ENCODE measurements at places on chromosomes 12 and 14.

GRCh38 chr14:32567543-32568384 lies 238.7 kb downstream of the AKAP6 start:
- DNase-seq: no peak

- no peak for DNase-seq
Observed at GRCh38 chr12:47813511-47814196, 6.0 kb downstream of the HDAC7 start.

- DNase-seq: no peak
Observed at GRCh38 chr14:23347406-23348296, 5.0 kb downstream of the SLC22A17 start.

- DNase-seq: no peak
Observed at GRCh38 chr14:86243158-86243557, 713.2 kb downstream of the FLRT2 start.

DNA sequence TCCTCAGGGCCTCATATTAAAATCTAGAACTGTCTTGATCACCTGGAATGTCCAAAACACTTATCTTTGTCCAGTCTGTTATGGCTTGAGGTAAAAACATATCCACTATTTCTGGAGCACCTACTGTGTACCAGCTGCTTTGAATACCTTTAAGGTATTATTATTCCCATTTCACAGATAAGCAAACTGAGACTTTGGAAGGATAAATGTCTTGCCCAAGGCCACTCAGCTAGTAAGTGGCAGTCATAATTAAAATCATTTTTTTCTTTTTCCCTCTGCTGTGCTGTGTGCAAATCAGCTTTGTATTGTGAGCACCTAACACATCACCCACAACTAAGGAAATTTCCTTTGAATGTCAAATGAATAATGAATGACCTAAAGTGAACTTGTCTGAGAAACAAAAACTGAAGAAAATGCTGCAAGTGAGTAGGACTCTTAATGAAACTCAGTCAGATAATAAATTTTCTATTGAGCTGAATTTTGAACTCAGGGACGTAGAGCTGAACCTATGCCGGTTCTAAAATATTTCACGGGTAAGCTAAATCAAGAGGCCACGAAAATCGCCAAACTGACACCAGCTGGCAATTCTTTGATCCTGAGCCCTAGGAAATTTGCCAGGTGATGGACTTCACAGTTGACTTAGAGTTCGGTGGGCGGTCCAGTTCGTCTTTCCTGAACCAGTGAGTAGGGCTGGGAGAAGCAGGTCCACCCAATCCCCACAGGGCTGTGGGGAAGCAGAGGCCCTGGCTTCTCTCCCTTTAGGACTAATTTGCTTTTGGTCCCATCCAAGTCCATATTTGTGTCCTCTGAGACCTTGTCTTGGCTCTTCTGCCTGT lies 159.7 kb upstream of the PWP1 start:
- DNase-seq: no peak

GRCh38 chr12:57012600-57013465 lies 3.5 kb downstream of the TAC3 start:
- no peak for DNase-seq

GRCh38 chr12:2126676-2127406 lies 74.1 kb downstream of the CACNA1C start:
- no peak for DNase-seq

DNA sequence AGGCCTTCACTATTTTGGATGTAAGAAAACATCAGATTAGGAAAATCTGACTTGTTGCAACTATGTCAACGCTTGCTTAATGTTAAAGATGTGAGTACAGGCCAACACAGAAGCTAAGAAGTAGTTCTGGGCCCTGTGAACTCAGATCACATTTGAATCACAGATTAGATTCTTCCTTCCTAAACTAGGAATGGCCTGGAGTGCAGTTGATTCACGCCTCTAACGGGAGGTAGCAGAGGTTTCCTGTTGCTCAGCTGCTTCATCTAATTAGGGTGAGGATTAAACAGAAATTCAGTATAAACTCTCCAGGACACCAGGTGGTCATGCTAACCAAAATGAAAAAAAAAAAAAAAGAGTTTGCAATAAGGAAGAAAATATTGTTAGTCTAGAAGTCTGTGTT lies 314.3 kb downstream of the TRHDE start:
- DNase-seq: peak; percentile 84

GRCh38 chr12:27515671-27516070 lies 8.3 kb upstream of the PPFIBP1 start:
- DNase-seq: no peak

DNA sequence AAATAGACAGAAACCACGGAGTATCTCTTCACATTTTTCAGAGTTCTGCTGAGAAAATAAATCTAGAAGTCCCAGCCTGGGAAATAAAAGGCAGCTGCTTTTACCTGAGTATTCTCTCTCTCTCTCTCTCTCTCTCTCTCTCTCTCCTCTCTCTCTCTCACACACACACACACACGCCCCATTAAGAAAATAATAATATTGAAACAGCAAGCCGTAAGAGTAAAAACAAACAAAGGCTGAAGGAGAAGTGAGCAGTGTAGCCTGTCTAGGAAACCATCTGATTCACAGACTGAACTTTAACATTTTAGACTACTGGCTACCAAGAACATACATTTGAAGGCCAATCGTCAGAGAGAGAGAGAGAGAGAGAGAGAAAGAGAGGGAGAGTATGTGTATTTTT lies 8.4 kb downstream of the PTHLH start:
- DNase-seq: no peak

GRCh38 chr12:46763230-46763629 lies 62.6 kb downstream of the SLC38A4 start:
- DNase-seq: no peak

GRCh38 chr12:57622293-57623245 lies 10.4 kb downstream of the B4GALNT1 start:
- DNase-seq: no peak

DNA sequence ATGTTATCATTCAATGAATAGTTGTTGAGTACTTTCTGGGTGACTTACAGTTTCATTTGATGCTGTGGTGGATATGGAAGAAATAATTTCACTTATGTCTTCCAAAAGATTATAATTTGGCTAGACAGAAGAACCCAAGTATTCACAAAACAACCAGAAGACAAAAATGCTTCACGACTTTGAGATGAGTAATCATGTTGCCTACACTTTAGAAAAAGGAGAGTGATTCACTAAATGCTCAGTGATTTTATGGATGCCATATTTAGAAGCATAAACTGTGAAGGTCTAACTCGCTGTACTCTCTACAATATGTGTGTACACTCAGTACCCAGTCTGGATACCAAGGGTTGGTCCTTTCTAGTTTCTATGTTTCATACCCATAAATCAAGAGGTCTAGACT lies 101.3 kb upstream of the E2F7 start:
- no peak for DNase-seq

- DNase-seq: no peak
Observed at GRCh38 chr12:100699209-100699608, 95.4 kb upstream of the ANO4 start.

DNA sequence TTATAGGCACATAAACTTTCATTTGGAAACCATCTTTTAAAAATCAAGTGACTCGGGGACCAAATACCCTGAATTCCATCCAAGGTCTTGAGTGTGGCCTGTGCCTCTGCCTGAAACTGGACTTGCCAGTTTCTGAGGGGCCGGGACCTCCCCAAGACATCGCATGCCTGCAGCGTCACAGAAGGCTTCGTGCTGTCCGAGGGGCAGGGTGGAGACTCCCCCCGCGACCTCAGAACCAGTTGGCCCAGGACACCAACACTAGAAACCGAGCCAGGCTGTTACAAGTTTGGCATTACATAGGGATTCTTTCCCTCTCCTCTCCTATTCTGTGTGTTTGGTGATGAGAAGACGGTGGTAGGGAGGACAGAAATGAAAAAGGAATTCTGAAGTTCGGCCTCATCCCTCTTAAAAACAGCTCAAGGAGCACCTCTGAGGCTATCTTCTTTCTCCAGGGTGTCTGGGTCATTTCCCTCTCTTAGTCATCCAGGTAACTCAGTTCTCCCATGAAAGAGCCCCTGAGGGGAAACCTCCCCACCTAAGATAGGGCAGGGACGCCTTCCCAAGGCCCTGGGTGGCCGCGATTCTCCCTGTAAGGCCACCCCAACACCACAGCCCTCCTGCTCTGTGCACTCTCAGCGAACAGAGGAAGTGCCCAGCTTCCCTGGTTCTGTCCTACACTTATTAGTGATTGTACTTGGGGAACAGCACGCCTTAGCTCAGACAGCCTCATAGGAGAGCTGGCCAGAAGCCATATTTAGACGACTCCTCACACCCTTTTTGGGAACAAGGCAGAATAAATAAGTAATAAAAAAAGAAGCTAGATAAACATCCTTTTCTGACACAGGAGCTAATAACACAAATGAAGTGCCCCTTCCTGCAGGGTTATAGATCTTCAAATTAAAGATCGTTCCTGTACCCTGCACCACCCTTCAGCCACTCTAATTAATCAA lies 93.8 kb downstream of the BCL11B start:
- no peak for DNase-seq

GRCh38 chr12:109458086-109458485 lies 19.0 kb downstream of the KCTD10 start:
- no peak for DNase-seq

DNA sequence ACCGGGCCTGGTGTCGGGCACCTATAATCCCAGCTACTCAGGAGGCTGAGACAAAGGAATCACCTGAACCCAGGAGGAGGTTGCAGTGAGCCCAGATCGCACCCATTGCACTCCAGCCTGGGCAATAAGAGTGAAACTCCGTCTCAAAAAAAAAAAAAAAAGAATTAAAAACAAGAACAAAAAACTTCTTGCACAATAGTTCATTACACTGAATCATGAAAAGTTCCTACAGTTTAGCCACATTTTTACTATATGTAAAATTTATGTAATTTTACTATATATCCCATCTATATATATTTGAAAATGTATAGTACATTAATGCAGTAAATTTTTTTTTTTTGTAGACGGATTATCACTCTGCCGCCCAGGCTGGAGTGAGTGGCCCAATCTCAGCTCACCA lies 4.6 kb downstream of the ATP5F1B start:
- no peak for DNase-seq

GRCh38 chr14:51657762-51658161 lies 6.1 kb downstream of the FRMD6 start:
- no peak for DNase-seq

- DNase-seq: no peak
Observed at GRCh38 chr12:93626160-93626559, 51.0 kb upstream of the CRADD start.

DNA sequence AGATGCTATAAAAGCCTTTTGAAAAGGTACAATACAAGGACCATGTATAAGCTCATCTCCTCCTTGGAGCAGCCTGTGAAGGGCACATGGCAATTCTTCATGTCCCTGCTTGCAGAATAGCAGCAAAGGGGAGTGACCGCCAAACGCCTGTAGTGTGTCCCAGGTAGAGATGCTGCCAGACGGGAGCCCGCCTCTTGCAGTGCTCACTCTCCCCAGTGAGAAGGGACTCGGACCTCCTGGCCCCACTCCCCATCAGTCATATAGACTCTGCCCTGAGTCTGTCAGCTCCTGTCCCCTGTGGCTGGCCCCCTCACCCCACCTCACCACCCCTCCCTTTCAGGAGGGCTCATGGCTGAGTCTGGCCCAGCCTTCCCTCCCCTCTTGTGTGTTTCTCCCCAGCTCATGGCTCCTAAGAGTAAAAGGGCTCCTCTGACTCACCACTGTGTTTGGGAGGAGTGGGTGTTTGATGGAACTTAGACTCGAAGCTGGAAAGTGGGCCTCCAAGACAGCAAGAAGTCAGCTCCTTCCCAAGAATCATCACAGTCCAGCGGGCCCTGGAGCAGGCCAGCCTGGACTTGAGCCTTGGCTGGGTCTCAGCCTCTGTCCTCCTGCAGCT lies 40.9 kb downstream of the DEGS2 start:
- DNase-seq: no peak

GRCh38 chr12:89339526-89339925 lies 12.8 kb downstream of the DUSP6 start:
- no peak for DNase-seq

- no peak for DNase-seq
Observed at GRCh38 chr12:93777254-93777653, 100.1 kb downstream of the CRADD start.

- no peak for DNase-seq
Observed at GRCh38 chr12:49330032-49330619, 6.9 kb downstream of the C1QL4 start.

DNA sequence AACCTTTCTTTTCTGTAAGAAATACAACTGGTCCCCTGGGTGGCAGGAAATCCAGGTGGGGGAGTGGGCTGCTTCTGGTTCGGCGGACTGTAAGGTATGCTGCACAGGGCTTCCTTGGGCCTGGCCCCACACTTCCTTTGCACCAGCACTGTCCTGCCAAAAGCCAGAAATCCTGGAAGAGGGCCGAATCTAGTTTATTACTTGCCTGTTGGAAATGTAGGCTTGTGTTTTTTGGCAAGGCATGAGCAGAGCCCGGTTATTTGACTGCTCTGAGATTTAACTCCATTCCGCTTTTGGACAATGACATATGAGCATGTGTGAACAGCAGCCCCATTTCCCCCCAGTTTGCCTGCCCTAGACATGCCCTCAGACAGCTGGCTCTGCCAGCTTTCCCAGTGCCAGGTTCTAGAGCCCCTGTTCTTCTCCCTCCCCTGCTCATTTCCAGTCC lies 86.6 kb downstream of the BORCS5 start:
- DNase-seq: no peak

- no peak for DNase-seq
Observed at GRCh38 chr14:50061664-50062437, 54.5 kb downstream of the VCPKMT start.

DNA sequence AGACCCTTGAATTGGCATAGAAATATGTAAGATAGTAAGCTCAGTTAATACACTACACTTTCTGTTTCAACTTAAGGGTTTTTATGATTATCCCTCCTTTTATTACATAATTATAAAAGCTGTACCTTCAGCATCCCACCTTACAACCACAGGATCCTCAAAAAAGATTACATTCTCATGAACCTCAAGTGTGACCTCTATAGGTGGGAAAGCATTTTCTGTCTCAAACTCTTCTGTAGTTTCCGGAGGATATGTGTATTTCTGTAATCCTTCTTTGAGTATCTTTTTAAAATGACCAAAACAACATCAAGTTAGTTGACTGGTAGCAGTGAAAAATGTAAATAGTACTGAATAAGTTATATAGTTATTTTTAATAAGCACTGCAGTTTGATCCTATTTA lies 75.9 kb downstream of the DNAI7 start:
- no peak for DNase-seq

GRCh38 chr12:20490213-20490612 lies 121.9 kb downstream of the PDE3A start:
- no peak for DNase-seq
